AG09309 (cell line): ENCODE measurements at places on chromosomes 6 and 20.

DNA sequence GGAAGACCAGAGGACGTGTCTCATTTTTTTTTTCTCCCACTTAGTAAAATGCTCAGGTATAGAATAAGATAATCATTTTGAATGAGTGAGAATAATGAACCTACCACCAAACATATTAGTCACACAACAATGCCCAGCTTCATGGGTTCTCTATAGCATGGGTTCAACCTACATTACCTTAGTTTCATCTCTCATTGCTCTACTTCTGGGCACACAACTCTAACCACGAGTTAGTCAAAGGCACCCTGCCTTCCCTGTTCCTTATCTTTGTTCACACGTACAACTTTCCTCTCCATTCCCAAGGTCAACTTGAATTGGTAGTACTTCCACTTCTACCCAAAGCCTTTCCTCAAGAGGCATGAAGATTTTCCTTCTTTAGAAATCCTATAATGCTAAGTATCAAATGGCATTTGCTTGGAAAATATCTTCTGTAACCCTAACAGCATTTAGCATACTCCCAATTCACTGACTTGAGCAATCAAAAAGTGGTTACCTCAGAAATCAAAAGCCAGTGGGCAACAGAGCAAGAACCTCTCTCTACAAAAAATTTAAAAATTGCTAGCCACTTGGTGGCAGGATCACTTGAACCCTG lies 20.9 kb downstream of the DEK start:
- no peak for DNase-seq

DNA sequence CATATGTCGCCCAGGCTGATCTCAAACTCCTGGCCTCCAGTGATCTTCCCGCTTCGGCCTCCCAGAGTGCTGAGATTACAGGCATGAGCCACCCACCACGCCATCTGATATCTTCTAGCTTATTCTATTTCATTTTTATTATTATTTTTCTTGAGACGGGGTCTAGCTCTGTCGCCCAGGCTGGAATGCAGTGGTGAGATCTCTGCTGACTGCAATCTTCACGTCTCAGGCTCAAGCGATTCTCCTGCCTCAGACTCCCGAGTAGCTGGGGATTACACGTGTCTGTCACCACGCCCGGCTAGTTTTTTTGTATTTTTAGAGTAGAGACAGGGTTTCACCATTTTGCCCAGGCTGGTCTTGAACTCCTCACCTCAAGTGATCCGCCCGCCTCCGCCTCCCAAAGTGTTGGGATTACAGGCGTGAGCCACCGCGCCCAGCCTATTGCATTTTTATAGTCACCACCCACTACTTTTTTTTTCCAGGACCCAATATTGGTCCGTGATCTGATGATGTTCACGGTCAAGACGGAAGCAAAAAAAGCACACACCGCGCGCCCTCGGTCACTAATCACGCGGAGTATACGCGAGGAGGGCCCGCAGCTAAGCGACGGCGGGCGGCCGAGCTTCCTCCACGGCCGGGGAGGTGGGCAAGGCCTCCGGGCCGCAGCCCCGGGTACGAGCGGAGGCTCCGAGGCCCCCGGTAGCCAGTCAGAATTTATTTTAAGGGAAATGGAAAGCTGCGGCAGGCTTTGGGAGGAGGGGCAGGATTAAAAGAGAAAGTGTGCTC lies 1.1 kb upstream of the LSM14B start:
- DNase-seq: peak; percentile 25

DNA sequence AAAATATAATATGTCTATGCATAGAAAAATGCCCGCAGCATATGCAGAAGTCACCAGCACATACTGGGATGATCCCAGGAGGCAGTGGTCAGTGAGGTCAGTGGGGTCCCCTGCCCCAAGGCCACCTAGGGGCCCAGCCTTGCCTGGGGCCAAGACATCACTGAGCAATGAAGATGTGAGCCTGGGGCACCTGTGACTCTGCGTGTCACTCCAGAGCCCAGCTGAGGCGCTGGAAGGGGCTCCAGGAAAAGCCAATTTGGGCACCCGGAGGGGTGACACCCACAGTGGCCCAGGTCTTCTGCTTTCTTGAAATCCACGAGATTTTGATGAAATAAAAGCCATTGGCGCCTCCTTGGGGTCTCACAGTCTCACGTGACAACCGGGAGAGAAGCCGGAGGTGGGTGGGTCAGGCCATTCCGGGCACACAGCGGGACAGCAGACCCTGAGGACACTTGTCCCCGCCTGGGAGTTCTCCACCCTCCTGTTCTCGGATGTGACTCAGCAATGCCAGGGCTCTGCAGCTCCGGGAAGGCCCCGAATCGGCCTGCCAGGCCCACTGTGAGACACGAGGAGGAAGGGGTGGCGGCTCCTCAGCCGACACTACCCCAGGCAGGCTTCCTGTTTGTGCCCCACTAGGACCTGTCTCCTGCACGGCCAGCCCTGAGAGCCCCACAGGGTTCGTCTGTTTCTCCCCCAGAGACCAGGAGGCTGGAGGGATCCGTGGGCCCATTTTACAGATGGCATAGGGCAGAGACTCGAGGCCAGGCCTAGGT lies 24.4 kb upstream of the SLCO4A1 start:
- no peak for DNase-seq

DNA sequence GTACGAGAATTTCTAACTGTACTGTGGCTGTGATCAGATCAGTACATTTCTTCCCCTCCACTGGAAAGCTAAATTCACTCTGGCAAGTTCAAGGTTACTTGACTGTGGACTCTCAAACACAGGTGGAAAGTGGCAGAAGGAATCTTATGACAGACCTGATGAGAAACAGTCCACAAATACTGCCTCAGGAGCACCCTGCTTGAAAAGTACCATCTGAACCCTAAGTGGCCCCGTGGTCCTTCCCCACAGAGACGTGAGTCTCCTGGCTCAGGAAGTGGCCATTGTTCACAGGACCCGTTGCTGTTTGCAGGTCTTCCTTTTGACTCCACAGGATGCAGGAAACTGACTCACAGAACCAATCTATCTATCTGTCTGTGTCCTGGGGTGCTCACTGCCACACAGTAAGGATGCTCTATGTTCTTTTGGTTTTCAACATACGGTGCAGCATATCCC lies 47.5 kb upstream of the NHSL1 start:
- DNase-seq: no peak

GRCh38 chr6:35522660-35523658 lies 10.3 kb upstream of the TULP1 start:
- no peak for DNase-seq
